Vagina (tissue), 2 donors: ENCODE measurements at places on chromosomes 13 and 19.

DNA sequence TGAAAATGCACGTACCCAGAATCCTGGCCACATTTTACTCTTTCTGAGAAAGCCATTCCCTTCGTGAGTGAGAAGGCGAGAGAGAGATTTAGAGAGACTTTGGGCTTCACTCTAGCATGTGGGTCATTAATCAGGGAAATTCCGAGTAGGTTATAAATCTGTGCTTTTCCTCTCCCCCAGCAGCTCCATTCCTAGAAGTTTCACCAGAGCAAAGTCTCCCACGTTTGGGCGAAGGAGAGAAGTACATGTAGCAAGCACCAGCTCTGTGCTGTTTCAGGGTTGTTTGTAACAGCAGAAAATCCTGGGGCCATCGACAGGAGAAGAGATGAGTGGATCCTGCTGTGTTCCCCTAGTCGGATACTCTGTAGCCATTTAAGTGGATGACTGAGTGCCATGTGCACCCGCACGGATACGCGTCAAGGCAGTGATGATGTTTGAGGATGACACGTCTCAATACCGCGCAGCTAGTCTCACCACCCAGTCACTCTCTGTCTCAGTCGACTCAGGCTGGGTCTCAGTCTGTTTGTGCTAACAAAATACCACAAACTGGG is 131.8 kb upstream of the PEG3 start:
- H3K27ac ChIP-seq = no peak overlapping the region
- no peak for DNase-seq
- no peaks in the 10 kb centered on the region for H3K4me1 ChIP-seq
- H3K27me3 ChIP-seq = no peaks in the 10 kb centered on the region
- H3K4me3 ChIP-seq = no peak overlapping the region

GRCh38 chr19:19025861-19026260 is 7.5 kb downstream of the SUGP2 start:
- no peak overlapping the region for H3K27ac ChIP-seq
- H3K4me1 ChIP-seq = peaks cover 34% of the 10 kb centered on the region
- no peak overlapping the region for H3K4me3 ChIP-seq
- peaks cover 53% of the 10 kb centered on the region for H3K36me3 ChIP-seq
- H3K27me3 ChIP-seq = no peaks in the 10 kb centered on the region

DNA sequence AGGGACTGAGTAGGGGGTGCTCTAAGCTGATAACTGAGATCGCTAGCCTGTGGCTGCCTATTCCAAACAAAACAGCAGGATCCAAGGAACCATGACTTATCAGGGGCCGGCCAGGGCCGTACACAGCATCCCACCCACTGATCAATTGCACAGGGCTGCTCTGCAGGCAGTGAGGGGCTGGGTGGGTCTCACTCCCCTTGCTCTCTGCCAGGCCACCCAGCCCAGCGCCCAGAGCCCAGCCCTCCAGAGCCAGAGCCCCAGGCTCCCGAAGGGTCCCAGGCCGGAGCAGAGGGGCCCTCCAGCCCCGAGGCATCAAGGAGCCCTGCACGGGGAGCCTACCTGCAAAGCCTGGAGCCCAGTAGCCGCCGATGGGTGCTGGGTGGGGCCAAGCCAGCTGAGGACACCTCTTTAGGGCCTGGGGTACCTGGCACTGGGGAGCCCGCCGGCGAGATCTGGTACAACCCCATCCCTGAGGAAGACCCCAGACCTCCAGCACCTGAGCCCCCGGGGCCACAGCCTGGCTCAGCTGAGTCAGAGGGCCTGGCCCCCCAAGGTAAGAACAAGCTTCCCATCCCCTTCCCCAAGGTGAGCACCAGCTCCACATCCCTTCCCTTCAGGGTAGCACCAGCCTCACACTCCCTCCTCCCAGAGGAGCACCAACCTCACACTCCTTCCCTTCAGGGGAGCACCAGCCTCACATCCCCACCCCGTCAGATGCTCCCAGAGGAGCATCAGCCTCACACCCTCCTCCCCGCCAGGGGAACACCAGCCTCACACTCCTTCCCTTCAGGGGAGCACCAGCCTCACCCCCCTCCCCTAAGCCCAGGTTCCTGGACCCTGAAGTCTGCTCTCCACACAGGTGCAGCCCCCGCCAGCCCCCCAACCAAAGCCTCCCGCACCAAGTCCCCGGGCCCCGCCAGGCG is 1.9 kb downstream of the SYDE1 start:
- H3K36me3 ChIP-seq = peaks cover 36% of the 10 kb centered on the region
- H3K4me1 ChIP-seq = peaks cover 20% of the 10 kb centered on the region
- H3K4me3 ChIP-seq = no peak overlapping the region
- no peaks in the 10 kb centered on the region for H3K27me3 ChIP-seq
- peak overlapping the region; percentile 87 for H3K27ac ChIP-seq

DNA sequence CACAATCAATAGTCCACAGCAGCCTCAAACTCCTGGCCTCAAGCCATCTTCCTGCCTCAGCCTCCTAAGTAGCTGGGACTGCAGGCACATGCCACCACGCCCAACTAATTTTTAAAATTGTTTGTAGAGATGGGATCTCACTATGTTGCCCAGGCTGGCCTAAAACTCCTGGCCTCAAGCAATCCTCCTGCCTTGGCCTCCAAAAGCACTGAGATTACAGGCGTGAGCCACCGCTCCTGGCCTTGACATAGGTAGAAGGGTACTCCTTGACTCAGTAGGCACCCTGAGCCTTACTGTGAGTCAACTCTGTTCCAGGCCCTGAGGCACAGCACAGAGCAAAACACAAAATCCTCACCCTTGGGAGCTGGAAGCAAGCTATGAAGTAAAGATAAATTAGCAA is 7.8 kb downstream of the TNPO2 start:
- no peaks in the 10 kb centered on the region for H3K27me3 ChIP-seq
- H3K27ac ChIP-seq = no peak overlapping the region
- DNase-seq = no peak
- peaks cover 27% of the 10 kb centered on the region for H3K4me1 ChIP-seq

DNA sequence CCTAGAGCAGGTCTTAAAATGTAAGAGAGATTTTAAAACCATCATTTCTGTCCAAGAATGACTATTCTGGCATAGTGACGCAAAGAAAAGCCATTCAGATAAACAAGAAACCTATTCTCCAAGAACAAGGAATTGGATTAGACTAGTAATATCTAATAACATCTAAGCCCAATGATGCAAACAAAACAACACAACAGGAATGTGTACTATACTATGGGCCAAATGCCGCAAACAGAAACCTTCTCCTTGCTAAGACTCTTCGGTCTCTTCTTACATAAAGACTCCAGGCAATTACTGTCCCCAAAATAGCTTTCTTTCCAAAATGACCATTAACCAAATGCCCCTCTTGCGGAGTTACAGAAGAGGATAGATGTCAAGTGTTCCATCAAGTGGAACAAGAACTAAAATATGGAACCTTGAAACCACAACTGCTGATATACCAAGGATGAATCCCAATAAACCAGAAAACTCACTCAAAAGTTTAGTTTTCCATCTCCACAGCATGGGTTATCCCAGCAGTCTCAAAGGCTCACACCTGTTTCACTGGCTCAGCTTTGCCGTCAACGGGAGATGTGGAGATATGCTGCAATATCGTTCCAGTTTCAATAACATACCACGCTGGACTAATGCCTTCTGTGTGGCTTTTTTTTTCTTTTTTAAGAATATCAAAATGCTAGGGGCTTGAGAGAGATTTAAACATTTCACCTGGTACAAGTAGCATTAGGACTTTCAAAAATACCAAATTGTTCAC is 76.2 kb downstream of the FOXO1 start:
- peaks cover 60% of the 10 kb centered on the region for H3K4me1 ChIP-seq
- H3K4me3 ChIP-seq = no peak overlapping the region
- peak overlapping the region; percentile 3 for H3K27ac ChIP-seq
- H3K27me3 ChIP-seq = no peaks in the 10 kb centered on the region
- H3K36me3 ChIP-seq = no peaks in the 10 kb centered on the region

DNA sequence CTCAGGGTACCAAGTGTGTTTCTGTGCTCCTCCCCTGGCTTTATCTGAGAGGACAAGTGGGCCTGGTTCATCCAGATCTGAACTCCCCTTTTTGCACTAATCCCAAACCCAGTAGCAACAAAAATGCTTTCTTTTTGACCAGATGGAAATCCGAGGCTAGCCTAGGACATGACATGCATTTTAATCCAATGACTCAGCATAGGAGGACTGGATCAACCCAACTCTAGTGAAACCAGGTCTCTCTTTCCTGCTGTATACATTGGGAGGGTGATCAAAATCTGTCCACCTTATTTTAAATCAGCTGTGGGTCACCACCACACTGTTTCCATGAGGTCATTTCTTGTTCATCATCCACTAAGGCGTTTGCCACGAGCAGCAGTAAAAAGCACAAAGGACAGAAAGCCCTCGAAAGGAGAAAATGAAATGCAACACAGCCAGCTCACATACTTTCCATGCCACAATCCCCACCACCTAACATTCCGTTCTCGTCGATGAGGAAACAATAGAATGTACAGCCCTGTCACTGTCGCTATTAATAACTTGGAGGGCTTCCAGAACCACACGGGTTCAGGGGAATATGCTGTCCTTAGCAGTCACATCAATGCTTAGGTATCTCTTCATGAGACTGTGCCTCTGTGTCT is 543.0 kb downstream of the IRS2 start:
- H3K4me1 ChIP-seq = peaks cover 6% of the 10 kb centered on the region
- H3K36me3 ChIP-seq = no peaks in the 10 kb centered on the region
- no peak overlapping the region for H3K4me3 ChIP-seq
- no peak for DNase-seq
- peak overlapping the region; percentile 12 for H3K27ac ChIP-seq

GRCh38 chr13:49502954-49503353 is 7.2 kb downstream of the PHF11 start:
- H3K36me3 ChIP-seq = peaks cover 6% of the 10 kb centered on the region
- no peak overlapping the region for H3K27ac ChIP-seq
- no peaks in the 10 kb centered on the region for H3K27me3 ChIP-seq
